Transverse colon (tissue), 4 donors: ENCODE measurements at places on chromosomes 5 and 9. TPM values are rescaled to one million over a fixed set of nuclear protein-coding genes. Genes with fewer than 3 reads are reported as not detected.

Gene PTGR1
- total RNA-seq, result 2.6 TPM

Gene SAPCD2
- 3.0 TPM for total RNA-seq

Gene BICD2
- 29.3 TPM for total RNA-seq

Gene ORM1
- total RNA-seq, result not detected

Gene ARHGEF28
- total RNA-seq, result 9.8 TPM

Gene PPP2R2B
- total RNA-seq, result 1.4 TPM

Gene C5orf52
- not detected for total RNA-seq

Gene C7
- total RNA-seq, result 132 TPM

Gene SLC46A2
- not detected for total RNA-seq

Gene CAVIN4
- total RNA-seq, result 0.14 TPM

Gene BAAT
- not detected for total RNA-seq

GRCh38 chr9:137339045-137339907, 37.2 kb upstream of the NRARP start:
- no peak for DNase-seq

GRCh38 chr5:10339958-10340357, 13.5 kb upstream of the MARCHF6 start:
- no peak for DNase-seq

DNA sequence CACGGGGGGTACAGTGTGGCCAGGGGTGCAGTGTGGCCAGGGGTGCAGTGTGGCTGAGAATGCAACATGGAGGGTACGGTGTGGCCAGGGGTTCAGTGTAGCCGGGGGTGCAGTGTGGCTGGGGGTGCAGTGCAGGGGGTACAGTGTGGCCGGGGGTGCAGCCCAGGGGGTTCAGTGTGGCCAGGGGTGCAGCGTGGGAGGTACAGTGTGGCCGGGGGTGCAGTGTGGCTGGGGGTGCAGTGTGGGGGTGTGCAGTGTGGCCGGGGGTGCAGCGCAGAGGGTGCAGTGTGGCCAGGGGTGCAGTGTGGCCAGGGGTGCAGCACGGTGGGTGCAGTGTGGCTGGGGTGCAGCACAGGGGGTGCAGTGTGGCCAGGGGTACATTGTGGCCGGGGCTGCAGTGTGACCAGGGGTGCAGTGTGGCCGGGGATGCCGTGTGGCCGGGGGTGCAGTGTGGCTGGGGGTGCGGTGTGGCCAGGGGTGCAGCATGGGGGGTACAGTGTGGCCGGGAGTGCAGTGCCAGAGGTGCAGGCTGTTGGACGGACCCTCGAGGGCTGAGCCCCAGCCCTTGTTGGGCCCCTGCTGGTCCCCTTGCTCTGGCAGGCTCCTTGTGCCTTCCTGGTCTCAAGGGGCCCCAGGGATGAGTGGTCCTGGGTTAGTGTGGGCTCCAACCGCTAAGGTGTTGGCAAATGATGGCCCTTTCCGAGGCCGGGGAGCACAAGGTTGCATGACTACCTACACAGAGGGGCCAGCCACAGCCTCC, 17.9 kb downstream of the TPPP start:
- DNase-seq, result no peak

DNA sequence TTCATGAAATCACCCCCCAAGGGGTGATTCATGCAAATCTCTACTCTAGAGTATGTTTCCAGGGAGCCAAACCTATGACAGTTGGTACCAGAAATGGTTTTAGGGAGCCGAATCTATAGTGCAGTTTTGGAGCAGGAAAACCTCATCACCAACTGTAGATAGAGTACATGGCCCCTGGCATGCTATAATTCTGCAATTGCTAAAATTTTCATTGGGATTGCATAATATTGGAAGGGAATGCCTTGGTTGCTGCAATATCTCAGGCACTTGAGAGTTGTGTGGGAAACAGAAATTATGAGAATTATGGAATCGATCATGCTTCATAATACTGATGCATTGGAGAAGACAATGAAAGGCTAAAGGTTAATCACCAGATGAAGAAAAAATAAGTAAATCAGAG, 148.2 kb upstream of the PLPPR1 start:
- no peak for DNase-seq

DNA sequence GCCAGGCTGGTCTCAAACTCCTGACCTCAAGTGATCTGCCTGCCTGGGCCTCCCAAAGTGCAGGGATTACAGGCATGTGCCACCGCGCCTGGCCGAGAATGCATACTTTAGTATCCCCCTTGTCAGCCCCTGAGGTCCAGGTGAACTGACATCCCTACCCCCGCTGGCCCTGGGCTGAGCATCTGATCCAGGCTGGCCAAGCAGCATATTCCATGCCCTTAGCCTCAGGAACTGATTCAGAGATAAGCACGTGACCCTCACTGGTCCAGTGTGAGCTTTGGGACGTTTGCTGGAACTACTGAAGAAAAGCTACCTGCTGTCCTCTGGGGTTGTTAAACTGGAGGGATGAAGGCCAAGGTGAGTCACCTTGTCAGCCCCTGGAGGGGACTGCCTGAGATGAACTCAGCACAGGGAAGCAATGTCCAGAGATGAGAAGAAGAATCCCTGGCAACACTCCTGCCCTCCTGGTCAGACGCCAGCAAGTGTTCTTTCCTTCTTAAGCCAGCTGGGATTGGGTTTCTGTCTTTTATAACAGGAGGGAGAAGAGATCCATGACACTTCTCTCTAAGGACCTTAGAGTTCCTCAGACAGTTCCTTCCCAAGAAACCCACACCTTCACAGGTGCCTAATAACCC, 59.1 kb upstream of the FBXW11 start:
- DNase-seq, result no peak

DNA sequence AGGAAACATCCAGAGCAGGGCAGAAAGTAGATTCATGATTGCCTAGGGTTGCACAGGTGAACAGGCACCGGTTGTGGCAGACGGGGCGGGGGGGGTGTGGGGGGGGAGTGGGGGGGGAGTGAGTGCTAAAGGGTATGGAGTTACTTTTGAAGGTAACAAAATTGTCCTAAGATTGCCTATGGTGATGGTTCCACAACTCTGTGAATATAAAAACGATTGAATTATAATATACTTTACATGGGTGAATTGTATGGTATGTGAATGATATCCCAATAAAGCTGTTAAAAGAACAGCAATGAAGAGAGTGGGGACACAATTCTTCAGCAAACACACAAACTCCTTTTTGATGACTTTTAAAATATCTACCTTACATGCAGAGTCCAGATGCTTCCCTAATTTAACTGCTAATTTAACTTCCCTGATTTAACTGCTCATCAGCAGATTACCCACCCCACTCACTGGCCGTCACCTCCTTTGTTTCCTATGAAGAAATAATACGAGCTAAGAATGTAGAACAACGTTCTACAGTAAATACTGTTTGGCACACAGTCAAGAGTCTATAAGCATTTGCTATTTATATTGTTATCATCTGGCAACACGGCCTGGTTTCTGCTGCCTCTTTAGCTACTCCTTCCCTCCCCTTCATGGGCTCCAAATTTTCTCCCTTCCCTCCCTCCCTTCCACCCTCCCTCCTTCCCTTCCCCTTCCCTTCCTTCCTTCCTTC, 83.5 kb downstream of the PTCH1 start:
- DNase-seq, result no peak

- DNase-seq, result no peak
Observed at GRCh38 chr5:136242136-136242535, 49.2 kb upstream of the SMIM32 start.

DNA sequence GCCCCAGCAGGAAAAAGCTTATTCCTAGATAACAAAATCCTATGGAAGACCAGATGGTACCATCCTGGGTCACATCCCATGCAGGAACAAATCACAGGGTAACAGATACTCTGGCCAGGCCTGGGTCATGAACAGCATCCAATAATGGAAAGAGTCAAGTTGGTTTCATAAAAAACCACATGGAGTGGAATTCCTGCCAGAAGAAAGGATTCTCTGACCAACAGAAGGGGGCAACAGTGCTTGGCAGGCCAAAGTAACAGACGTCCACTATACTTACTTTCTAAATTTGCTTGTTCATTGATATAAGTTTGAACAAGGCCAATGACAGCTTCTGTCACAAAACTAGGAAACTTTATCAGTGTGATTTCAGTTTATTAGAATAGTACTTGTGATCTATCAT, 273.5 kb downstream of the ARRDC3 start:
- DNase-seq, result no peak

- DNase-seq, result no peak
Observed at GRCh38 chr5:25539536-25539935, 894.8 kb upstream of the CDH10 start.

- DNase-seq, result no peak
Observed at GRCh38 chr5:168575391-168576372, 3.5 kb downstream of the PANK3 start.

DNA sequence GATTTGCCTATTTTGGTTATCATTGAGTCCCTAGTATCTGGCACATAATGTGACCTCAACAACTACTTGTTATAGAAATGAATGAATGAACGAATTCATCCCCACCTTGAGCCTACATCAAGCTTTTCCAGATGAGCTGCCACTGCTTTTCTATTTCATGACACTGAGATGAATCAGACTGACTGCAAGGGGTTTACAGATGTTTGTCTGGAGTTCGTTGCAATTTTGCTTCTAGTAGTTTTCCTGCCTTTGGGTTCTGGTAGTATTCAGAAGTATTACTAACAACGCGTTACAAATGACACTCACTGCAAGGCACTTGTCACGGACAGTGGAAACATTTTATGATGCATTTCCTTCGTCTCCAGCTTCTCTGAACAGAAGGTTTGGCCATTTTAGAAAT, 222.3 kb downstream of the CD180 start:
- no peak for DNase-seq

DNA sequence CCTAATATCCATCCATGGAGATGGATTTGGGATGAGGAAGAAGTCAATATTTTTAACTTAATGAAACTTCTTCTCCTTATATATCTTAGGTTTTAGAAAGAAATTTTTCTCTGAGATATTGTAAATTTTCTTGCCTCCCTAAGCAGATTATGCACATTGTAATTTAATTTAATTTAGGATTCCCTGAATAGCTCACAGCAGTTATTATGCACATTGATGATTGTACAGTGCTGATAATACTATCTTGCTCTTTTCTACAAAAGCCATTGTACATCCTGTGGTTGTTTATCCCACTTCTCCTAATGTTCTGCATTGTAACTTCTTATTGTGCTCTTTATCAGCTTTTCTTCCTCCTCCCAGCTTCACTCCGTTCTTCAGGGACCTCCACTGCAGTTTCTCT, 410.4 kb upstream of the WWC1 start:
- DNase-seq, result no peak

DNA sequence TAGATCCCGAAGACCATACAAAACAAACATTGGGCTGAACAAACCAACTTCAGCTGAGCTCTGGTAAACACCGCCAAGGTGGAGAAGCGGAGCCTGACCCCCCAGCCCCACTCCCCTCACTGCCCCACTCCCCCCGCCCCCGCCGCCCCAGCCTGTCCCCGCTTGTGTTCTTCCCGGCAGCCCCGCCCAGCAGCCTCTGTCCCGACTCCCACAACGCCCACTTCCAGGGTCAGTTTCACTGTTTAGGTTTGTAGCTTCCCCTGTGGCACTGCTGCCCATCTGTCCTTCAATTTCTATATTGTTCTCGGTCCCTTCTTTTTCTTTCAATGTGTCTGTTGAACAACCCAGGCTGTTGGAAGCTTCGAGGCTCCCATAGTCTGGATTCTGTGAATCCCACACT, 112.0 kb upstream of the CACNA1B start:
- no peak for DNase-seq

GRCh38 chr9:130041648-130042405, 1.2 kb downstream of the FNBP1 start:
- no peak for DNase-seq

DNA sequence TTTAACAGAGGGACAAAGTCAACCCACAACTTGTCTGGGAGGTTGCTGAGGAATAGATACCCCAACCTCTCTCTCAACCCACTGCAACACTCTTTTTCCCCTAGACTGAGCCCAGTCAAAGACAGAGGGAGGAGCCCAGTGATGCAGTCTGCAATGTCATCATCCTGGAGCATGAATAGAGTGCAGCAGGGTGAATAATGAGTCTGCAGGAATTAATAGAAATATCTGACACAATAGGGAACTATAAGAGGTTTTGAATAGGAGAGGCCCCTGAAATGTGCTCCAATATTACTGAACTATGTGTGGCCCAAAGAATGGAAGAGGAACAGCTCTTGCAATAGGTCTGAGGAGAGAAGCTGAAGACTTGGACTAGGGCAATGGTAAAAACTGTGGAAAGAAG, 59.1 kb downstream of the PDCD1LG2 start:
- DNase-seq, result no peak

DNA sequence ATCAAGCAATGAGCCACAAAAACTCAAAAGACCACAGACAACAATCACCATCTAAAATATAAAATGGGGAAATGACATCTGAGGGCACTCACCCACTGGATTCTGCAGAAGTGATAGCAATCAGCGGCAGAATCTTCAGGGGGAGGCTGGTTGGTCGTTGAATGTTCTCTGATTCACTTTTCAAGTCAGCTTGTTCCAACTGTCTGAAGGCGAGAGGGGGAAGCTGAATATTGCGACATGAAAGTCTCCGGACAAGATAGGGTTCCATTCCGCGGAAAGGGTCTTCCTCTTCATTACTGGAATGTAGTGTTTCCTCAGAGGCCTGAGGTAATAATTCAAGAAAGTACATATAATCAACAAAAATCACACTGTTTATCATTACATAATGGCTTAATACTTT, 94.9 kb upstream of the PDE4D start:
- no peak for DNase-seq

DNA sequence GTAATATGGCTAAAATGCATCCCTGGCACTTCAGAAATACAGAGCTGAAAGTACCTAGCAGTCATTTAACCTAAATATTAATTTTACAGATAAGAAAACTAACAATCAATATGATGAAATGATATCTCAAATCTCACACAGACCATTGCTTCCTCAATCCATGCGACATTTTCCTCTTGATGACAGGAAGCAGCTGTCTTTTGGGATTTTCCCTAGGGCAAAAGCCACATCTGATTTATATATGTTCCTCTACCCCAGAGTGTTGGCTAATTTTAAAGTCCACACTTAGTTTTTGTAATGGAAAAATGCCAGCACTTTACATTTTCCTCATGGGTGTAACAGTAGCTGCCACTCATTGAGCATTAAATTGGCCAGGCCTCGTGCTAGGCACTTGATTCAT, 47.7 kb upstream of the ITGA1 start:
- no peak for DNase-seq

GRCh38 chr5:15079566-15079965, 208.0 kb upstream of the ANKH start:
- DNase-seq, result no peak

DNA sequence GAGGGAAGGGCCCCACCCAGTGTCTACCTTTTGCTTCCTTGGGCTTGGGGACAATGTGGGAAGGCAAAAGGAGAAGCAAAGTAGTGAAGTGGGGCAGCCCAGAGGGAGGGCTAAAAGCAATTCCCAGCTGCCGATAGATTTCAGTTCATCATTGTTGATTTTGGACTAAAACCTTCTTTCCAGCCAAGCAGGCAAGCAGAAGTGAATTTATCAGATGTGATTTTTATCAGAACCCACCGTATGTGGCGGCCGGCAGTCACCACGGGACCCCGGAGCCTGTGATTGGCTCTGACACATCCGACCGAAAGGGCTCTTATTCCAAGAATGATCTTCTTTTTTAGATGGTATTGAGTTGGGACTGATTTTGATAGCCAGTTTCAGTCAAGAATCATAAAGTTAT, 559.9 kb downstream of the PSAT1 start:
- no peak for DNase-seq

- peak; percentile 73 for DNase-seq
Observed at GRCh38 chr9:137034039-137034708, 2.3 kb upstream of the FUT7 start.
